GDM1 (cell line): ENCODE measurements at places on chromosomes 16 and 17.

- no peak for DNase-seq
These were observed 885 bp upstream of the VASN start for GRCh38 chr16:4370570-4371356.

DNA sequence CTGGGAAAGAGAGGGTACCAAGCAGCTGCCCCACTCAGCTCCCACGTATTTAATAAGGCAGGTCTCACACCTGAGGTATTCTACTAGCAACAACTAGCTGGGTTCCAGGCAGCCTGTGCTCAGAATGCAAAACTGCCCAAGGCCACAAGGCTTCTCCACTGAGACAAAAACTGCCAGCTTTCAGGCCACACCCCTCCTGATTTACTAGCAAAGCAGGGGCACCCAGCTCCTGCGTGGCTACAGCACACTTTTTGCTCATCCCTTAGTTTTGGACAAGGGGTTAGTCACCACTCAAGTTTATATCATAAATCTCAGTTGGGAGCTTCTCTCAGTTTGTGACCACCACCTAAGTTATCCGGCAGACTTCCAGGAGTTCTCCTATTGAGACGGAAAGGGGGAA lies 494.6 kb downstream of the CDH11 start:
- no peak for DNase-seq

DNA sequence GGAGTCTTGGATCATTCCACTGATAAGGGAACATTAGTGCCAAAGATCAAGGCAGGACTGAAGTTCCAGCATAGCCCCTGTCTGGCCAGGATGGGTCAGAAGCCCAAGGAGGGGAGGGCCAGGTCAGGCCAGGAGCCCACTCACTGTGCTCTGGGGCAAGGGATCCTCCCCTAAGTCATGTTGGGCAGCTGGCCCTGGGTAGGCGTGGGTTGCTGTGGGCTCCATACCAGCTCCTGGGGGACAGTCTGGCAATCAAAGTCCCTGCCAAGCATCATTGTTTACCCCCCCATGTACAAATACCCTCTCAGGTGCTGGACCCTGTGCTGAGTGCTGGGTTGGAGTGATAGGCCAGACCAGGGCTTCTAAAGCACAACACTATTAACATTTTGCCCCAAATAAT lies 130.5 kb downstream of the IRX5 start:
- DNase-seq: no peak

GRCh38 chr16:15907863-15908478 lies 19.6 kb upstream of the CEP20 start:
- peak; percentile 24 for DNase-seq

DNA sequence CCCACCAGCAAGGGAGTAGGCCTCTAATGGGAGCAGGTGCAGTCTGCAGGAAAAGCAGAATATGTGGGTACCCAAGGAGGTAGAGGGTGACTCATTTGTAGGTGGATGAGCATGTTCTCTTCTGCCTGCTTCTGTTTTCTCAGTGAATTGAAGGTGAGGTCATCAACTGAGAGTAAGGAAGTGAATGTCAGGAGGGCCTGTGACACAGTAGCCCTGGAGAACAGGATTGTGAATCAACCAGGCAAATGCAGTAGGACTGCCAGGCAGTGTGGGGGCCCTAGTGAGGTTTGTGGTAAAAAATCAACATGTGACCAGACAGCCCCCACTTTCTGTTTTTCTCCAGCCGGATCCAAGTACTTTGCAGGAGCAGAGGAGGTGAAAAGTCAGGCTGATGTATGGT lies 150.5 kb upstream of the SOX9 start:
- DNase-seq: no peak

GRCh38 chr17:4409659-4410058 lies 24.1 kb upstream of the SPNS3 start:
- DNase-seq: no peak

GRCh38 chr16:57916735-57917438 lies 54.0 kb downstream of the CNGB1 start:
- no peak for DNase-seq

GRCh38 chr16:30658731-30659506 lies 688 bp downstream of the FBRS start:
- peak; percentile 96 for DNase-seq

DNA sequence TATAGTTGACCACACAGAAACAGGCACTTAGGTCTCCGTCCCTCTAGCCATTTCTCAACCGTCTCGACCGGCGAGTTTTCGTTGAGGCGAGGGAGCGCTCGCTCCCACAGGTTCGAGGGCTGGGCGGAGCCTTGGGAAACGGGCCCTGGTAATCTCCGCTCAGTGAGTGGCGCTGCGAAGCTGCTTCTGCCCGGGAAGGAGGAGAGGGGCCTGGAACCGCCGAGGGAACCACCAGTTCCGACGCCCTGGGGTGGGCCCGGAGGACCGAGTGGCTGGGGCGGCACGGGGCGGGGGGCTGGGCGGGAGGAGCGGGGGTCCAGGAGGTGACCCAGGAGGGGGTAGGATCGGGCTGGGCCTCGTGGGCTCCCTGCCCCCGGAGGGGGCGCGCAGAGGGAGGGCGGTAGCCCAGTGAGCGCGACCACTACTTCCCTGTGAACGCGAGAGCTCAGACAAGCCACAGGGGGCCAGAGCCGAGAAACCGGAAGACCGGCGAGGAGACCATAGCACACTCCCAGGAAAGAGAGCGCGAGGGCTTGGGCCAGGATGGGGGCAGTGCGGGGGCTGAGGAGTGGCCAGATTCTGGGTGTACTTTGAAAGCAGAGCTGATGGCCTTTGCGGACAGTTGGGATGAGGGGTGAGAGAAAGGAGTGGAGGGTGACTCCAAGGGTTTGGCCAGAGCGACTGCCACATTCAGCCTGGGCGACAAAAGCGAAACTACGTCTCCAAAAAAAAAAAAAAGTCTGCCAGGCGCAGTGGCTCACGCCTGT lies 29.9 kb upstream of the ARL4D start:
- peak; percentile 85 for DNase-seq

DNA sequence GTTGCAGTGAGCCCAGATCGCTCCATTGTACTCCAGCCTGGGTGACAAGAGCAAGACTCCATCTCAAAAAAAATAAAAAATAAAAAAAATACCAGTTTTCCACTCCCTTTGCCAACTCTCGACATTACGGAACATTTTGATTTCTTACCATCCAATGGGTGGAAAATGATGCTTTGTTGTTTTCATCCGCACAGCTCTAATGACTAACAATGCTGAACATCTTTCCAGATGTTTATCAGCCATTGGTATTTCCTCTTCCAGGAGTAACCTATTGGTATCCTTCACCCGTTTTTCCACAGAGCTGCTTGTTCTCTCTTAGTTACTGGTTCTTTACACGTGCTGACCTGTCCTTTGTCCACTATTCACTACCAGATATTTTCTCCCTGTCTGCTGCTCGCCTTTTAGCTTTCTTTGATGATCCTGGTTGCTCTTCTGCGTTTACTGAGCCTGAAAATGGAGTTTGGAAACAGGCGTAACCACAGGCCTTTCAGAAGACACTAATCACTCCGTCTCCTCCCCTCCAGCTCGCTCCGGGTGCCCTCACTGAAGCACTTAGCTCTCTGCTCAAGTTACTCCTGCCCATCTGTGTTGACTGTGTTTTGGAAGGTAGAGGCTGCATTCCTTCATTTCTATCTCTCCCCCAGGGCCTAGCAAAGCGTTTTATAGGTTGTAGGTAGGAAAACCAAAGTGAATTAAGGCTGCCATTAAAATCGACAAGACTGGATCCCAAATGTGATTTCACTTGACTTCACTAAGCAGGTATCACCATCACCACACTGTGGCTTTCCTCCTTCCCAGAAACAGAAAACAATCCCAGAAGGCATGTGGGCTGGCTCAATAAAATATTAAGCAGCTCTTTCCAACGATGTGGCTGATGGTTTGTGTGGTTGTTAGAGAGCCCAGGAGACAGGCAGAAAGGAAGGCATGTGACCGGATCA lies 8.9 kb downstream of the SHPK start:
- DNase-seq: no peak

DNA sequence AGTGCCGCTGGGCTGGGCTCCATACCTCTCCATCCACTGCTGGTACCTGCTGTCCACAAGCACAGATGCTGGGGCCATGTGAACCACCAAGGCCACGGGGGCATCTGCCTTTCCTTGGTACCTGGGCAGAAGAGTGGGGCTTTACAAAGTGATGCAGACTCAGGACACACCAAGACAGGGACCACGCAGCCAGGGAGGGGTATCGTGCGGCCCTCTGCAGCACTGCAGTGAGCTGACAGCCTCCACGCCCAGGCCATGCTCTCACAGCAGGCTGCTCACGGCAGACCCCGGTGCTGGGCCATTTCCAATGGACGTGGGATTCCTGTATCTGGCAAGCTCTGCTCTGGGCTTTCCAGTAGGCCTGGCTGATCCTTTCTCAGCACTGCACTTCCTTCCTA lies 14.4 kb downstream of the ELAC2 start:
- no peak for DNase-seq

GRCh38 chr16:9008601-9009260 lies 45.0 kb upstream of the USP7 start:
- DNase-seq: peak; percentile 32

GRCh38 chr17:39634384-39634871 lies 2.5 kb upstream of the STARD3 start:
- peak; percentile 12 for DNase-seq

DNA sequence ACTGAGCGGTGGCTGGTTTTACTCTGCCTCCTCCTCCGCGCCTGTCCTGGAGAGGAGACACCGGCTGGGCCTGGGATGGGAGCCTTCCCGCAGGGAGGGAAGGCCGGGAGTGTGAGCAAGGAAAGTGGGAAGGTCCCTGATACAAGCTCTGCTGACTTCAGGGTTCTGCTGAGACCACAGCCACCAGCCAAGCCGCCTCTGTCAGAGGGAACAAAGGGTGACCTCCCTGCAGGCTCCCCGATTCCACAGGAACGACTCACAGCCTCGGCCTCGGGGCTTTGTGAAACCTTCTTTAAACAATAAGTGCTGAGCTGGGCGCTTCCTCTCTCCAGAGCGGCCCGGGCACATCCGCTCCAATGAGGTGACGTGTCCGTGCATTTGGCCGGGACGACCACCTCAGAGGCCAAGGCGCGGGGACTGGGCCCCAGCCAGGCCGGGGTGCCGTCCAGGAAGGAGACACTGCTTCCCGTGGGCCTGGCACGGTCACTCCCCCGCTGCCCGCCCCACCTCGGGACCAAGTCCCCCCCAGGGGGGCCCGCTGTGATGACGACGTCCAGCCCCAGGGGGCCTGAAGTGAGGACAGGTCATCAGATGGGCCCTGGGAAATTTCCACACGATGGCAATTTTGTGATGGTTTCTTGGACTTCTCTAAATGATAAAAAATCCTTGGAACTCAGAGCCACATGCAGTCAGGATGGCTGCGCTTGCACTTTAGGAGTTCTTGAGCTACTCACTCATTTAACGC lies 11.8 kb upstream of the CIBAR2 start:
- DNase-seq: no peak

DNA sequence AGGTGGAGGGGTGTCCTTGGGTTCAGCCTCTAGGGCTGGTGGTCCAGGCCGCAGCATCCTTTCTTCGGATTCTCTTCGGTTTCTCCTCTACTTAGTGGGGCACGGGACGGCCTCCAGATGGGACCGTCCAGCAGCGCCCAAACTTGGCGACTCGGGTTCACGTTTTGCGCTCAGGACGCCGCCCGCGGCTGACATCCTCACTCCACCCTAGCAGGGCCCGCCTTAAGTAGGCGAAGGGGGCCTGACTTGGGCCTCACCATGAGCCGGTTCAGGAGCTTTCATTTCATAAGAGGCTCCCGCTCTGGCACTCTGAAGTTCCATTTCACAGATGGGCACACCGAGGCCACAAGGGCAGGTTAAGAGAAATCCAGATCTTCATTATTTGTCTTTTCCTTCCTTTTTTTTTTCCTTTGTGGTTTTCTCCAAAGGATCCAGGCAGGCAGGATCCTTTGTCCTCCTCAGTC lies 141.2 kb downstream of the SEC14L1 start:
- DNase-seq: no peak

DNA sequence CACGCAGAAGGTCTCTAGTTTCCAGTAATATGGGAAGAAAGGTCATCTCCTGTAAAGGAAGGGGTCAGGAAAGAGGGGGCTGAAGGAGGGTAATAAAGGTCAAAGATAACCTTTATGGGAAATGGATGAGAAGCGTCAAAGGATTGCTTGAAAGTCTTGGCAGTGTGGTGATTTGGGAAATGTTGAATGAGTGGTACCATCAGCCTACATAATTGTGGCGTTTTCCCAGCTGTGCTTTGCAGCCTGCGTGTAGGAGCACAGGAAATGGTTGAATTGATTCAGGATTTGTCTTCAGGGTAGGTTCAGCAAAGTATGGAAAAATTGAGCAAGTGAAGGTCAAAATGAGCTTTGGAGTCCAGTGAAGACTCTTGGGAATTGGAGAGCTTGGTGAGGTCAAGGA lies 115.8 kb upstream of the NOL11 start:
- no peak for DNase-seq

- no peak for DNase-seq
These were observed 20.4 kb downstream of the CA4 start for GRCh38 chr17:60169921-60170817.

DNA sequence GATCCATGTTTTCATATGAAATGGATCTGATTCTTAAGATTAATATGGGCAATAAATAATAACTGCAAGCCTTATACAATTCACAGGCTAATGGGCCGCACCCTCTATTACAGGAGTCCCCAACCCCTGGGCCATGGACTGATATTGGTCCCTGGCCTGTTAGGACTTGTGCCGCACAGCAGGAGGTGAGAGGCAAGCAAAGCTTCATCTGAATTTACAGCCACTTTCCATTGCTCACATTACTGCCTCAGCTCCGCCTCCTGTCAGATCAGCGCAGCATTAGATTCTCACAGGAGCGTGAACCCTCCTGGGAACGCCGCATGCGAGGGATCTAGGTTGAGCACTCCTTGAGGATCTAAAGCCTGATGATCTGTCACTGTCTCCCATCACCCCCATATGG lies 26.8 kb downstream of the METTL16 start:
- no peak for DNase-seq

GRCh38 chr17:41624208-41625101 lies at the start of gene KRT17:
Gene KRT17, minus strand, starts transcription at chr17:41624575. Its CDS starts 66 bp downstream, at chr17:41624509.
- no peak for DNase-seq

DNA sequence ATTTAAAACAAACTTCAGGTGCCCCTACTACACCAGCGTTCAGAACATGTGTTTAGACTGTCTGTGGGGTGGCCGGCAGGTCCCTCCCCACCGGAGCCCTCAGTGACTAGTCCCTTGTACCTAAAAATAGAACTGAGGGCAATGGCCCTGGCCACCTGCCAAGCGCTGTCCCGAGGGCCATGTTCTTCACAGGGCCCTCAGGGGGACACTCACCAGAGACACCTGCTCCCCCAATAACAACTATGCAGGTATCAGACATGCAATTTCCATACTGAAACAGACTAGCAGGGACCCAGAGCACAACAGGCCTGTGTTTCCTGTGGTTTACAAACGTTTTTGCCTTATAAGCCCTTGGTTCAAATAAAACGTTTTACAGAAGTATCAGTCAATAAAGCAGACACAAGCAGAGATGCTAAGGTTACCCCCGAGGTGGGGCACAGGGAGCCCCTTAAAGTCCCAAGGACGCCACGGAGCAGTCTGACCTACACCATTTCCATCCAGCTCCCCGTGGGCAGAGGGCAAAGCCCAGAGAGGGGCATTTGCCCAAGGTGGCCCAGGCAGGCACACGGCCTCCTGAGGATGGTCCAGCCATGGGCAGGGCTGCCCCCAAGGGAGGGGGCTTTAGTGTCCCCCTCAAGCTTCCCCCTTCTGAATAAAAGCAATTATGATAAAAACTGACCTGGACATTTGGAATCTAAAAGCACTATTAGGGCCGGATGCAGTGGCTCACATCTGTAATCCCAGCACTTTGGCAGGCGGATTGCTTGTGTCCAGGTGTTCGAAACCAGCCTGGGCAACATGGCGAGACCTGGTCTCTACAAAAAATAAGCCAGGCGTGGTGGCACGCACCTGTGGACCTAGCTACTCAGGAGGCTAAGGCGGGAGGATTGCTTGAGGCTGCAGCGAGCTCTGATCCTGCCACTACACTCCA lies 896 bp upstream of the MYLK3 start:
- no peak for DNase-seq

- DNase-seq: no peak
These were observed 2.0 kb downstream of the ABCC12 start for GRCh38 chr16:48153774-48154173.
